ENCODE measurements at places on chromosomes 3 and 15.

- no peak for DNase-seq
These were observed 75.3 kb upstream of the STRIT1 start for GRCh38 chr3:155368786-155369185.

- DNase-seq = no peak
These were observed 48.3 kb downstream of the MRPL3 start for GRCh38 chr3:131454501-131454900.

DNA sequence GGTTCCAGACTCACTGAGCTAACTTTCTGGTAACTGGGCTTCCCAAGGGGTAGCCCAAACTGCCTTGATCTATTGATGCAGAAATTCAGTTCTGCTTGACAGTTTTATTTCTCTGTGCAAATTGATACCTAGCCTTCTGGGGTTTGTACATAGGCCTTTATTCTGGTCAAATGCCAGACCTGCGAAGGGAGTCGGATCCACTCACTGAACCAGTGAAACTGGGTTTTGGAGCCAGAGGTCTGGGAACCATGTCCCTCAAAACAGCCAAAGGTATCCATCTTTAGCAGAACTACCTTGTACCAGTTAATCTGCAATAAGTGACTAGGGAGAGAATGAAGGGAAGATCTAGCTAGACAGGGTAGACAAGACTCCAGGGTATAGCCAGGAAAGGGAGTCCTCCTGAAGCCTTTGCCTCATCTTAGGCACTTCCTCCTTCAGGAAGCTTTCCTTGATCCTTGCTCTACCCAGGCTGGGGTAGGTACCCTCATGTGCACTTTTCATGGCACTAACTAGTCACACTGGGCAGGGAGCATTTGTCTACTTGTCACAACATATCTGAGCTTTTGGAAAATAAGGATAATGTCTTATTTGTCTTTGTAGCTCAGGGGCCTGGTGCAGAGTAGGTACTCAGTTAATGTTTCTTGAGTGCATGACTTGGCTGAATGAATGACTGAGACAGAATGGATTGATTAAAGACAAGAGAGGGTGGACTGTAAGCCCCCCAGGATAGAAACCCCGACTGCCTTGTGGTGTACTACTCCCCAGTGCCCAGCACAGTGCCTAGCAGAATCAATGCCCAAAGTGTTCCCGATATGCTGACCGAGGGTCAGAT, 1.4 kb upstream of the SNX33 start:
- no peak for DNase-seq

GRCh38 chr15:98451236-98451635, 197.1 kb upstream of the IGF1R start:
- no peak for DNase-seq

DNA sequence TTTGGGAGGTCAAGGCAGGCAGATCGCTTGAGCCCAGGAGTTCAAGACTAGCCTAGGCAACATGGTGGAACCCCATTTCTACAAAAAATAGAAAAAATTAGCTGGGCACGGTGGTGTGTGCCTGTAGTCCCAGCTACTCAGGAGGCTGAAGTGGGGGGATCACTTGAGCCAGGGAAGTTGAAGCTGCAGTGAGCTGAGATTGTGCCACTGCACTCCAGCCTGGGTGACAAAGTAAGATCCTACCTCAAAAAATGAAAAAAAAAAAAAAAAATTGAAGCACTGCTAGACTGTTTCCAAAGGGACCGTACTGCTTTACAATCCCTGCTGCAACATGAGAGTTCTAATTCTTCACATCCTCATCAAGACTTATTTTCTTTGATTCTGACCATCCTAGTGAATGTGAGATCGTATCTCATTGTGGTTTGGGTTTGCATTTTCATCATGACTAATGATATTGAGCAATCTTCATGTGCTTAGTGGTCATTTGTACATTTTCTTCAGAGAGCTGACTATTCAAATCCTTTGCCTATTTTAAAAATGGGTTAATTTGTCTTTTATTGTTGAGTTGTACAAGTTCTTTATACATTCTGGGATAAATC, 10.8 kb downstream of the CMTM8 start:
- no peak for DNase-seq

GRCh38 chr3:39038165-39038564, 13.6 kb downstream of the SCN11A start:
- no peak for DNase-seq

DNA sequence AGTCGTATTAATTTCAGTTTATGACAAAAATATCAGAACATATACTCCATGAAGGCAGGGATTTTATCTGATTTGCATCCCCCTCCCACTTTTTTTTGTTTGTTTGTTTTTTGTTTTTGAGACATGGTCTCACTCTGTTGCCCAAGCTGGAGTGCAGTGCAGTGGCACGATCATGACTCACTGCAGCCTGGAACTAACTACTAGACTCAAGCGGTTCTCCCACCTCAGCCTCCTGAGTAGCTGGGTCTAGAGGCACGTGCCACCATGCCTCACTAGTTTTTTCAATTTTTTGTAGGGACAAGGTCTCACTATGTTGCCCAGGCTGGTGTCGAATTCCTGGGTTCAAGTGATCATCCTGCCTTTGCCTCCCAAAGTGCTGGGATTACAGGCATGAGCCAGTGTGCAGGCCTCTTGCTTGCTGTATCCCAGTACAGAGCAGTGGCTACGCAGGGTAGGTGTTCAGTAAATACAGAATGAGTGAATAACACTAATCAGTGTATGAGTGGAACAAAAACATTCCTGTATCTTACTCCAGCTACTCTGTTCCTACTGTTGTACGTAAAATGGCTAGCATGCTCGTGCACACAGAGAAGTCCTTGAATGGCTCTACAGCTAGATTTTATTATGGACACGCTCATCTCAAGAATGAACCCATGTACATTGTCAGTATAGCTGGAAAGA, 272.4 kb downstream of the FOXP1 start:
- no peak for DNase-seq

DNA sequence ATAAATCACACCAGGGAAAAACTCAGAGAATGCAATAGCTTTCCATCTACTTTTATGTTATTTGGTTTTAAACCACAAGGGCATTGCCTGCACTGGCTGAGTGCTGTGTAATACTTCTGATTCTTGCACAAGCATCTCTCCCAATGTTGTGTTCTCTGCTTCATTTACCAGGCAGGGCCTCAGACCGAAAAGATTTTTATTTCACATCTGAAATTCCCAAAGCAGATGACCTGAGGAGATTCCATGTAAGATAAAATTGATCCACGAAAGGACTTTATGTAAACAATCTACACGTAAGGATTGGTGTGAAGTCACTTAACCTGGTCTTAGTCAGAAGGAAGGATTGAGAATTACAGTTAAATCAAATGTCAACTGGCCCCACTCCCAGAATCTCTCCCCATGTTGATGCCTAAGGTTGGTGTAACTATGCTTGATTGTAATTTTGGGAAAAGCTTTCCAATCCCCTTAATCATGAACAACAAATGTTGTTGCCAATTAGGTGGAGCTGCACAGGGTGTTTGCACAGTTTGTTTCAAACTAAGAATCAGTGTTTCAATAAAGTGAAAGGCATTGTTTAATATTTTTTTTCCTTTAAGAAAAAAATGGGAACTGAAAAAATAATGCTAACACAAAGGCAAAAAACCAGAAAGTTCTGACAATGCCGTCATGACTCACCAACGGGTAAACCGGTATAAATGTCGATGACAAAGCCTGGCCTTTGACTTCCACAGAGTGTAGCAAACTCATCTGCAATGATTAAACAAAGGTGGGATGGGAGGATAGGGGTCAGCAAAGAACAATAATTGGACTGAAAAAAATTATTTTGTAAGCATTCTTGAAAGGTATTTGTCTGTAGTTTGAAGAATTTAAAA, 128.6 kb downstream of the DUT start:
- no peak for DNase-seq

- no peak for DNase-seq
These were observed 133.1 kb downstream of the PDCD6IP start for GRCh38 chr3:33931512-33931911.

DNA sequence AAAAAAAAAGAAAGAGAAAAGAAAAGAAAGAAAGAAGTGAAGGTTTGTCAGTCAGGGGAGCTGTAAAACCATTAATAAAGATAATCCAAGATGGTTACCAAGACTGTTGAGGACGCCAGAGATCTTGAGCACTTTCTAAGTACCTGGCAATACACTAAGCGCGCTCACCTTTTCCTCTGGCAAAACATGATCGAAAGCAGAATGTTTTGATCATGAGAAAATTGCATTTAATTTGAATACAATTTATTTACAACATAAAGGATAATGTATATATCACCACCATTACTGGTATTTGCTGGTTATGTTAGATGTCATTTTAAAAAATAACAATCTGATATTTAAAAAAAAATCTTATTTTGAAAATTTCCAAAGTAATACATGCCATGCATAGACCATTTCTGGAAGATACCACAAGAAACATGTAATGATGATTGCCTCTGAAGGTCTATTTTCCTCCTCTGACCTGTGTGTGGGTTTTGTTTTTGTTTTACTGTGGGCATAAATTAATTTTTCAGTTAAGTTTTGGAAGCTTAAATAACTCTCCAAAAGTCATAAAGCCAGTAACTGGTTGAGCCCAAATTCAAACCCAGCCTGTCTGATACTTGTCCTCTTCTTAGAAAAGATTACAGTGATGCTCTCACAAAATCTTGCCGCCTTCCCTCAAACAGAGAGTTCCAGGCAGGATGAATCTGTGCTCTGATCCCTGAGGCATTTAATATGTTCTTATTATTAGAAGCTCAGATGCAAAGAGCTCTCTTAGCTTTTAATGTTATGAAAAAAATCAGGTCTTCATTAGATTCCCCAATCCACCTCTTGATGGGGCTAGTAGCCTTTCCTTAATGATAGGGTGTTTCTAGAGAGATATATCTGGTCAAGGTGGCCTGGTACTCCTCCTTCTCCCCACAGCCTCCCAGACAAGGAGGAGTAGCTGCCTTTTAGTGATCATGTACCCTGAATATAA, 2.0 kb downstream of the B2M start:
- no peak for DNase-seq

- DNase-seq = no peak
These were observed 47.5 kb downstream of the CFAP92 start for GRCh38 chr3:128946411-128946810.

DNA sequence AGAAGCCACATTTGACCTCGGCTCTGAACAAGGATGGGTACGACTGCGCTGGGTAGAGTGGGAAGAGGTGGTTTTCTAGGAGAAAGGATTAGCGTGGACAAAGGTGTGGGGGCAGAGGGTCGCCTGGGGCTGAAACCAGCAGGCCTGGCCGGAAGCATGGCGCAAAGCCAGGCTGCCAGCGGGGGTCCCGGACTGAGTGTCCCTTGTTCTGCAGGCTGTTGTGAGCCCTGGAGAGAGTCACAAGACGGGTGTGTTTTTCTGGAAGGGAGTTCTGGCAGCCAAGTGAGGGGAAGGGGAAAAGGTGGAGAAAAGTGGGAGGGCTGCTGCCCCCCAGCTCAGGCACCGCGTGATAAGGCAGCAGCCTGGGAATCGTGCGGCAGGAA, 98.5 kb upstream of the MEF2A start:
- no peak for DNase-seq

DNA sequence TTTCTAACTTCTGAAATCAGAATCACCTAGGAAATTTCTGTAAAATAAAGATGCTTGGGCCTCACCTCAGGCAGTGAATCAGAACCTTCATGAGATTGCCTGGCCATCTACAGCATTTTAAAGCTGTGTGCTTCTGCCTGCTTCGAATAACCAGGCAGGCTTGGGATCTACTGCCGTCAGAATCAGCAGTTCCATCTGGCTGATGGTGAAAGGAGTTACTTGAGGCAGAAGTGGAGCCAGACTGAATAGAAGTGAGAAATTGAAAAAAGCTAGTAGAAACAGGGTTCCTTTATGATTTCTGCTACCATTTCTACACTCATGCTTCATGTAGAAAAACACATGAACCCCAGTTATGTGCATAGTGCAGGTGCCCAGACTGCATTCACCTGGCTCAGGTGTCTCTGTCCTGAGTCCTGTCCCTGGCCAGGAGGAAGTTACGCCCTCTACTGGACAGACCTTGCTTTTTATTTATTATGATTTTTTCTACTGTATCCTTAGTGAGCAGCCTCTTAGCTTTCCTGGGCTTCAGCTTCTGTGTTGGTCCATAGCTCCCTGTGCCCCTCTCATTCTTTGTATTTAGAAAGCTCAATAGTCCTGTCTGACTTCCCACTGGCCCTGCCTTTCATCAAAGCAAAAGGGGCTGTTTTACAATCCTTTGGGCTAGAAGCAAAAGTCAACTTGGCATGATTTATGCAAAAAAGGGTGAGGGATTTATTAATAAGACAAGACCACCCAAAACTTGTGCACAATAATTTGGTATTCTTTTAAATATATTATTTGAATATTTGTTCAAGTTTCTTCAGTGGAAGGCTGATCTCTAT, 200.8 kb upstream of the GOLGA6L4 start:
- no peak for DNase-seq

DNA sequence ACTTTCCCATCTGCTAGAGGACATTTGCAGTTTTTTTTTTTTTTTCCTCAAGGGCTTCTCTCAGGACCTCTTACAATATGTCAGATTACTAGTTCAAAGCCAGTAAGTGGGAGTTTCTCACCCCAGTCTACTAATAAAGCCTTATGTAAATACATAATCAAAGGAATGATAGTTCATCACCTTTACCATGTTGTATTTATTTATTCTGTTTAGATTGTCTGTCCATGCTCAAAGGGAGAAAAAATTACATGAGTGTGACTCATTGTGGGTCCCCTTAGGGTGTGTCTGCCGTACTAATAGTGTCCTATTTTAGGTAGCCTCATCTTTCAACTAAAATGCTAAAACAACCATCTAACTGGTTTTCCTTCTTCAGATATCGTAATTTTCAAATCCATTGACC, 917.6 kb downstream of the EPHA3 start:
- no peak for DNase-seq
